Fibroblast of villous mesenchyme (primary cell): ENCODE measurements at places on chromosomes 7 and 10. TPM values are rescaled to one million over a fixed set of nuclear protein-coding genes. Genes with fewer than 3 reads are reported as not detected.

DNA sequence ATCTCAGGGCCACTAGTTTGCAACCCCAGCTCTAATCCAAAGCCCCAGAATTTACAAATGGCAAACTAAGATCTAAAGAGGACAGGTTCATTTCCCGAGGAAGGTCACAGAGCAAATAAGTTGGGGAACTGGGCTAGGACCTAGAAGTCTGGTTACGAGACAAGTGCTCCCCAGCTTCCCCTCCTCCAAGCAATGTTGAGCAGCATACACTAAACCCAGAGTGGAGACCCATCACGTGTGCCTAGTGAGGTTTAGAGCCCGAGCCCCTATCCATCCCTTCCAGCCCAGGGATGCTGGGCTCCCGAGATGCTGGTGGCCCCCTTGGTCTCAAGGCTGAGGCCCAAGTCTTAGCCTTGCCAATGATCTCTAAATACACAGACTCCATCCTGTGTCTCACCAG lies 209.5 kb upstream of the ZMIZ1 start:
- no peak for DNase-seq

- DNase-seq = no peak
These were observed 95.0 kb upstream of the AKR1E2 start for GRCh38 chr10:4730998-4731397.

GRCh38 chr10:114038819-114039218 lies 4.8 kb upstream of the ADRB1 start:
- DNase-seq = no peak

GRCh38 chr7:65839846-65840245 lies 33.0 kb upstream of the VKORC1L1 start:
- DNase-seq = no peak

Gene IFIT1B
- total RNA-seq = under 0.01 TPM in 1 of 2 replicates, not detected in the other

DNA sequence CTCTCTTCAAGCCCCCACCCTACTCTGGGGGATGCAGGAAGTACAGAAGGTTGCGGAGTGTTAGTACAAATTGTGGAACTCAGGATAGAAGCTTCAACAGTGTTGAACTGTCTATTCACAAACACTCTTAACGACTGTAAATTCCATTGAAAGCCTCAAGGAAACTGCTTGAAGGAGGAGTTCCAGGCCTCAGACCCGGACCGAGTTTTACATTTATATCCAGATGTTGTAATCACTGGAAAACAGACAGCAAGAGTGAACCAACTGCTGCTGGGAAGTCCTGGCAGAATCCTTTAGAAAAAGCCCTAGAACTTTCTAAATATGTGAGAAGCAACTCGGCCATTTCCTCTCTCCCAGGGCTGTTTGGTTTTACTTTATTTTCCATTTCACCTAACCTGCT lies 84.1 kb upstream of the LRRC18 start:
- peak; percentile 71 for DNase-seq

GRCh38 chr10:79129361-79129997 lies 60.7 kb downstream of the ZMIZ1 start:
- peak; percentile 69 for DNase-seq

DNA sequence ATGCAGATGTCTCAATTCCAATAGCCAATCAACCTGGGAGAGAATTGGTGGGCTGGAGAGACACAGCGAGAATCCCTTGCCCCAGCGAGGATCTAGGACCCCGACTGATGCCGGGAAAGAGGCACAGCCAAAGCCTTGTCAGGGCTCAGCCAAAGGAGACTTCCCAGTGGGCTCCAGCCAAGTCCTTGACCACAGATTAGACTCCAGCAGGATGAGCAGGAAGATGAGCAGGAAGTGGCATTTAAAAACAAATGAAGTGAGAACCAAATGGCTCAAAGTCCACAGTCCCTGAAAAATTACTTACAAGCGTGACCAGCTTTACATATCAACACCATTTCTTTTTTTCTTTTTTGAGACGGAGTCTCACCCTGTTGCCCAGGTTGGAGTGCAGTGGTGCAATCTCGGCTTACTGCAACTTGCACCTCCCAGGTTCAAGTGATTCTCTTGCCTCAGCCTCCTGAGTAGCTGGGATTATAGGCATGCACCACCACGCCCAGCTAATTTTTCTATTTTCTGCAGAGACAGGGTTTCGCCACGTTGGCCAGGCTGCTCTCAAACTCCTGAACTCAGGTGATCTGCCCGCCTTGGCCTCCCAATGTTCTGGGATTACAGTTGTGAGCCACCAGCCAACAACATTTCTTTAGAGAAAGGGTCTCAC lies 40.2 kb downstream of the CTBP2 start:
- DNase-seq = peak; percentile 81

DNA sequence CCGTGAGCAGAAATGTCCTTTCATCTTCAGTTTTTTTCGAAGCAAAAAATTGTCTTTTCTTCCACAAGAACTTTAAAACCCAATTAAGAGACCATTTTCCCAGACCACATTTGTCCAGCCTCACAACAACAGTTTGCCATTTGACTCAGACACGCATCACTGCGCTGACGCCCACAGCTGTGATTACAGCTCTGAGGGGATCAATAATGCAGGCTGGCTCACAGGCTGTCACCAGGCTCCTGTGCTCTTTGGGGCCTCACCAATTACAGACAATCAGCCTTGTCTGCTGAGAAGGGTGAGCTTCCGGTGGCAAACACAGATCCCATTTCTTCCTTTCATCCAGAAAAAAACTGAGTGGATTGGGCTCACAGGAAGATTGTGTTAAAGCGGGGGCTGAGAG lies 33.3 kb downstream of the DDC start:
- DNase-seq = no peak

DNA sequence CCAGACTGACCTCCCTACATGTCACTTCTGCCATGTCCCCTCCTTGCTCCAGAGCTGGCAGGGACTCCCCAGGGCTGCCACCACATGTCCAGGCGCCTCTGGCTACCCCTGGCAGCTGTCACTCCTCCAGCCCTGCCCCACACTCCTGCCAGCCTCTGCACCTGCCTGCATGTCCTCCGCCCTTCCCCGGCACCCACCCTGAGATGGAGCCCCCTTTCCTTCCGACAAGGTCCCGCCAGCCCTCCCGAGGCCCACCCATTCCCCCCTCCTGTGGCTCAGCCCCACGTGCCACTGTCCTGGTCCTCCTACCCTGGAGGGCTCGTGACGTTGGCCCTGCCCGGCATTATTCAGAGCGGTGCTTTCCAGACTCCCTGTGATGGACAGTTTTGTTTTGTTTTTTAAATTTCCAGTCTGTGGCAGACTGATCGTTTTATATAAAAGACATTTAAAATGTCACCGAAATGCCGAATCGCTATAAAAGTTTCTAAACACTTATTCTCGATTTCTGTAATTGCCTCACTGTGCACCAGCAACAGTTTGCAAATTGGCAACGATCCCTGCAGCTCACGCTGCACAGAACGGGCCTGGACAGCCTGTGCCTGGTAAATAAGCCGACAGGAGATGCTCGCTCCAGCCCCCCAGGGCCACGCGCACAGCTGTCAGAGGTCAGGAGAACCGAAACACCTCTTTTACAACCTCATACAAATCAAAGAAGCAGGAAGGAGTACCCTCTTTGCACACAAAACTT lies 111.1 kb upstream of the SH2B2 start:
- peak; percentile 67 for DNase-seq

- peak; percentile 57 for DNase-seq
These were observed 207.6 kb upstream of the PLXNA4 start for GRCh38 chr7:132783824-132784223.

- DNase-seq = peak; percentile 91
These were observed 43.8 kb downstream of the CYTH3 start for GRCh38 chr7:6228361-6229229.

DNA sequence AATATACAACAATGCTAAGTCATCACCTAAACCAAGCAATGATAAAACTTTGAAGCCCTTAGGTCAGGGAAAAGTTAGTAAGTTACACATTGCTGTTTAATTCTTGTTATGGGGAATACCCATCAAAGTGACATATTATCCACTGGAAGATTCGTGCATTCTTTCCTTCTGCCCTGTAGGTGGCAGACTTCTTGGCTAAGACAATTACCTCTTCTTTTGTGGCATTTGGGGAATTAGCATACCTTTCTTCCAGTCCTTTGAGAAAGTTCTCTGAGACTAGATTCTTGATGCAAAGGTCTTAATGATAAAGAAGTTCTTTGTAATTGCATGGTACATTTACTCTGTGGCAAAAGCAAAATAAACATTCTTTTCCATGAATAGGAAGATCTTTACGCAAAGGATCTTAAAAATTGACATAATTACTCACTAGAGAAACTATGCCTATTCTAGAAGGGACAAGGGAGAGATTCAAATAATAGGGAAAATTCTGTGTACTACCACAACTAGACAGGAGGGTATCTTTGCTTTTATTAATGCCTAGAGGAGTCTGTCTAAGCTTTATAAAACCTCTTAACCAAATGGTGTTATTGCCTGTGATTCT lies 395.9 kb downstream of the GRM8 start:
- DNase-seq = peak; percentile 0

Gene PLXNA4
- under 0.01 TPM in 1 of 2 replicates, not detected in the other for total RNA-seq

GRCh38 chr10:79412516-79412915 lies 32.9 kb downstream of the ZCCHC24 start:
- DNase-seq = no peak

Gene NKX2-3
- not detected in 2 replicates for total RNA-seq

Gene TYSND1
- 11.3 and 12.1 TPM in 2 replicates for total RNA-seq

- DNase-seq = no peak
These were observed 46.9 kb upstream of the SFMBT2 start for GRCh38 chr10:7457478-7458316.

Gene EGR2
- 1.7 and 1.9 TPM in 2 replicates for total RNA-seq

Gene AASS
- 36.4 and 63.0 TPM in 2 replicates for total RNA-seq

Gene RNF148
- total RNA-seq = 0.43 and 0.64 TPM in 2 replicates

- peak; percentile 14 for DNase-seq
These were observed 41.9 kb downstream of the PIP4K2A start for GRCh38 chr10:22672319-22673090.

- no peak for DNase-seq
These were observed 34.0 kb downstream of the SMKR1 start for GRCh38 chr7:129536323-129536722.

Gene TFEC
- total RNA-seq = not detected in 2 replicates

Gene GTF2IRD1
- 13.4 and 17.1 TPM in 2 replicates for total RNA-seq

Gene ADRA2A
- 0.32 and 3.0 TPM in 2 replicates for total RNA-seq

GRCh38 chr7:65379318-65379717 lies 5.7 kb downstream of the ZNF92 start:
- DNase-seq = peak; percentile 21

Gene TEX47
- not detected in 2 replicates for total RNA-seq

GRCh38 chr7:22935269-22935668 lies 78.7 kb downstream of the HYCC1 start:
- DNase-seq = peak; percentile 59

DNA sequence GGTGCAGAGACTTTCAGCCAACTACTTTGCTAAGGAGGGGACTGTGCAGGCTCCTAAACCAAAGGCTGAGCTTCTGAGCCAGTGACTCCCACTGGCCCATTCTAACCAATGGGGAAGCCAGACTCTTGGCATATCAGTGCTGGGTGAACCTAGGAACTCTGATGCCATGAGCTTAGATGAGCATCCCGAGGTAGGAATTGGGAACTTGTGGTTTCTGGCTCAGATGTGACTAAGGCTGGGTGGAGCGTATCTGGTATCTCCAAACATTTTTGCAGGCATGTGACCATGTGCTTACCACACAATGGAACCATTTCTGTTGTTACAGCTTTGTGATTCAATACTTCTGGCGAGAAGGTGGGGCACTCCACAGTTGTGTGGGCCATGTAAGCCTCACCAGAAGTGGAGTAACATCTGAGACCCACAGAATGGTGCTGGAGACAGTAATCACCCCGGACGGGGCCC lies 2.5 kb upstream of the AVPI1 start:
- DNase-seq = peak; percentile 95

DNA sequence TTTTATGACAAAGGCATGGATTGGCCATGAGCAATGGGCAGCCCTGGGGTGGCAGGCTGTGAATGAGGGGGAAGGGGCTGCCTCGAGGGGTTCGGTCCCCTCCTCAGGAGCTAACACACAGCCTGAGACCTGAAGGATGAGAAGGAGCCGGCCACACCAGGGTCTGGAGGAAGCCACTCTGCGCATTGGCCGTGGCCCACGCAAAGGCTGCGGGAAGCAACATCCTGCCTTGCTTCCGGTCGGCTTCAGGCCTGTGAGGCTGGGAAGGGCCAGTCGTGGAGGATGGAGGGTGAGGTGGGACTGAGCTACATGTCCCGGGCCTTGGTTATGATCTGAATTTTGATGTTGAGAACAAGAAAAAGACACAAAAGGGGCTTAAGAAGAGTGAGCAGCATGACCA lies 49.4 kb downstream of the RGS10 start:
- no peak for DNase-seq

Gene FIGNL1
- total RNA-seq = 20.3 and 21.9 TPM in 2 replicates

DNA sequence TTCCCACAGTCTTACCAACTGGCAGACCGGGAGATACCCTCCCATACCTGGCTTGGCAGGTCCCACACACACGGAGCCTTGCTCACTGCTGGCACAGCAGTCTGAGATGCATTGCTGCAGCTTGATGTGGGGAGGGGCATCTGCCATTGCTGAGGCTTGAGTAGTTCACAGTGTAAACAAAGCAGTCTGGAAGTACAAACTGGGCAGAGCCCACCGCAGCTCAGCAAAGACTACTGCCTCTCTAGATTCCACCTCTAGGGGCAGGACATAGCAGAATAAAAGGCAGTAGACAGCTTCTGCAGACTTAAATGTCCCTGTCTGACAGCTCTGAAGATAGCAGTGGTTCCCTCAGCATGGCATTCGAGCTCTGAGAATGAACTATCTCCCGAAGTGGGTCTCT lies 69.6 kb upstream of the RELN start:
- no peak for DNase-seq

Gene FRMPD2
- under 0.01 TPM in 2 replicates for total RNA-seq

GRCh38 chr7:76302347-76303201 lies at the start of gene HSPB1:
Gene HSPB1 (plus strand): TSS chr7:76302673. CDS start chr7:76302713, 40 bp downstream.
- peak; percentile 91 for DNase-seq

- DNase-seq = peak; percentile 83
These were observed 41.1 kb downstream of the ZC3HC1 start for GRCh38 chr7:130009848-130010688.

Gene PRKG1
- total RNA-seq = 19.0 and 38.7 TPM in 2 replicates

Gene ADAM8
- 2.3 and 7.8 TPM in 2 replicates for total RNA-seq
